ENCODE measurements at places on chromosomes 4 and X.

- DNase-seq: no peak
Observed at GRCh38 chr4:153704522-153704921, 20.4 kb downstream of the TLR2 start.

GRCh38 chrX:153867139-153867538 is 18.8 kb downstream of the L1CAM start:
- no peak for DNase-seq

- DNase-seq: no peak
Observed at GRCh38 chr4:155757745-155758265, 1.0 kb upstream of the GUCY1B1 start.

- DNase-seq: no peak
Observed at GRCh38 chr4:164959896-164960295, 17.6 kb downstream of the TRIM61 start.

DNA sequence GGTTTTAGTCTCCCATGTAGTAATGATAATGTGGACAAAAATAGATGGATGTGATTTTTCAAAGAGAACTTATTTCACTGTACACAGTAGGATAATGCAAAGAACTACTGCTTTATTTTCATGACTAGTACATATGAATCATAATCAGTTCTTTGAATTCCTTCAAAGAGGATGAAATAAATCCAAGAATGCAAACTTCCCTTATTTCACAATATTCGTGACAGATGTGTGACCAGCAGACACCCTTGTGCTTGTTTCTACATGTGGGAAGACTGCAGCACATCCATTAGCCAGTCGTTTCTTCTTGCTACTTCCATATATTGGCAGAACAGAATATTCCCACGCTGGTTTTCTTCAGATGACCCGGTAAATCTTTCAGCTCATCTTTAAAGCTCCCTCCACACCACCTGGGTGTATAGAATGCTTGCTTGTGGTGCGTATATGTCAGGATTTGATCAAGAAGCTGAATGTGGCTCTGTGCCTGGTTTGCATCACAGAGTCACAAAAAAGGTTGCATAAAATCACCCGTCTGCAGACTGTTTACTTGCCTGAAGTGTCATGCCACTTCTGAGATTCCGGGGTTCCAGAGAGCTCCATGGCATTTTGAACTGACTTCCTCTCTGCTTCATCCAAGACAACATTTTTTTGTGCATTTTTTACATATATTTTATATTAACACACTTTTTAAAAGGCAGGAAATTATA is 47.7 kb upstream of the FAT4 start:
- no peak for DNase-seq

GRCh38 chr4:100907465-100908454 is 389.9 kb upstream of the EMCN start:
- DNase-seq: no peak

- no peak for DNase-seq
Observed at GRCh38 chr4:39335566-39335965, 30.6 kb downstream of the RFC1 start.

GRCh38 chr4:95204267-95204844 is 344.4 kb downstream of the UNC5C start:
- no peak for DNase-seq

- no peak for DNase-seq
Observed at GRCh38 chr4:172995161-172995560, 173.4 kb upstream of the GALNT7 start.

DNA sequence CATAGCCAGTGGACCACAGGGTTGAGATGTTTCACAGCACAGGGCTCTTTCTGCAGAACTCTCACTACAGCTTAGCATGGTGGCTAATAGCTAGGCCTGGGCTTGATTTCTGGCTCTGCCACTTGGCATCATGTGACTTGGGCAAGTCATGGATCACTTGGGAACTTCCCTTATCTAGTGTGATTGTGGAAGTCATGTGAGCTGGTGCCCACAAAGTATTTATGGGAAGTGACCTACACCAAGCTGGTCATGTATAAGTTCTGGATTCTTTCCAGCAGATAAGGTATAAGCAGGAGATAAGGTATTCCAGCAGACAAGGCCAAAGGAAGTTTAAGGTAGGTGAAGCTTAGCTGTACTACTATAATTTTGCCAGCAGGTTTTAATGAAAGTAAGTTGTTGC is 61.0 kb downstream of the REELD1 start:
- no peak for DNase-seq

DNA sequence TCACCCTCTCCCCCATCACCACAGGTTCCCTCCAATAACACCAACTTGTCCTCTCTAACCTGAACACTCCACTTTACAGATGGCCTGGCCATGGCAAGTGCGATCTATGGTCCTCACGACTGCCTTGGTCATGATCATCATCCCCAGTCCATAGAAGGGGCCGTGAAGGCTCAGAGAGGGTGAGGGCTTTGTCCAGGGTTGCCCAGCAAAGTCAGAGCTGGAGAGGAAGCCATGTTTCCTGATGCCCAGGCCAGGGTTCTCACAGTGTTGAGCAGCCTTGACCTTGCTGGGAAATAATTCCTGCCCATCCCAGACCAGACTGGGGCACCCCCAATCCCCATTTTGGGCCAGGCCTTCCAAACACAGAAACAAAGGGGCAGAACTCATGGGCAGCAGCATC is 42.9 kb upstream of the MAN2B2 start:
- DNase-seq: no peak

GRCh38 chr4:183830438-183830985 is 74.6 kb upstream of the STOX2 start:
- DNase-seq: no peak

DNA sequence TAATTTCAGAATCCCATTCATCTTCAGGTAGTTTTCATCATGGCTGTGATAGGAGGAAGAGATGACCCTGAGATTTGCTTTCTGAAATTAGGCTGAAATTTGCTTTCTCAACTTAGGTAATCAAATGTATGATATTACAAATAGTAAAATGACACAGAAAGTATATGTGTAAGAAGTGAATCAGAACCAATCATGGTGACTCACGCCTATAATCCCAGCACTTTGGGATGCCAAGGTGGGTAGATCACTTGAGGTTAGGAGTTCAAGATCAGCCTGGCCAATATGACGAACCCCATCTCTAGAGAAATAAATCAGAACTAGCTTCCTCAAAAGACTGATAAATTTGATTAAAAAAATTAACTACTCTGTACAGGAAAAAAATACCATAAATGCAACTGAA is 555.4 kb downstream of the STPG2 start:
- DNase-seq: no peak

GRCh38 chrX:3938587-3938986 is 225.1 kb upstream of the PRKX start:
- no peak for DNase-seq

- no peak for DNase-seq
Observed at GRCh38 chr4:112923516-112923915, 125.9 kb upstream of the ANK2 start.

DNA sequence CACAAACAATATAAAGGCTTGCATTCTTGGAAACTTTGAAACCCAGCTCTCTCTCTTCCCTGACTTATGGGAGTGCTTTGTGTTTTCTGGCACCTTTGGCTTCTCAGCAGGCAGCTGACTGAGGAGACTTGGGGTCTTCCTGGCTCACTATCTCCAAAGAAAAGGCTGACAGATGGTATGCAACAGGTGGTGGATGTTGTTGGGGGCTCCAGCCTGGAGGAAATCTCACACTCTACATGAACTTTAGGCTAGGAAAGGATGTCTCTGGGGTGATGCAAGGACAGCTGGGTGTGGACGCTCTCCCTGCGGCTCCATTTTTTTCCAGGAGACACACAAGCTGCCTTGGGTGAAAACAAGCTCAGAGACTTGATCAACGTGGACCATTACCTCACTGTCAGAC is 67.4 kb downstream of the DNAAF6 start:
- DNase-seq: no peak

DNA sequence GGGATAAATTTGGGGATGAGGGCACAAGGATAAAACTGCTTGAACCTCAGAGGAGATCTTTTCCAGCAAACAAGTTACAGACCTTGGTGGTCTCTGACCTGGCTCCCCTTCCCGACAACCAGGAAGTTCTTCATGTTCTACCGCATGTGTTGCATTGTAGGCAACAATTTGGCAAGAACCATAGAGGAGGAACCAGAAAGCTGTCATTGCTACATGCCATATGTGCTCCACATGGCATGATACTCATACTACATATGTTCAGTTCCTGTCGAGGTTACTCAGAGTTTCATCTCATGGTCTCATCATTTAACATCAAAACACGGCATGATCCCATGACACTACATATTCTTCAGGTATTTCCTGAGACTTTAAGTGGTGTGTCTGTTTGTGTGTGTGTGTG is 235.9 kb downstream of the OR13H1 start:
- DNase-seq: no peak

GRCh38 chr4:61201961-61202637 is 2.0 kb downstream of the ADGRL3 start:
- peak; percentile 49 for DNase-seq

GRCh38 chr4:181807771-181808170 is 435.4 kb upstream of the TENM3 start:
- no peak for DNase-seq

DNA sequence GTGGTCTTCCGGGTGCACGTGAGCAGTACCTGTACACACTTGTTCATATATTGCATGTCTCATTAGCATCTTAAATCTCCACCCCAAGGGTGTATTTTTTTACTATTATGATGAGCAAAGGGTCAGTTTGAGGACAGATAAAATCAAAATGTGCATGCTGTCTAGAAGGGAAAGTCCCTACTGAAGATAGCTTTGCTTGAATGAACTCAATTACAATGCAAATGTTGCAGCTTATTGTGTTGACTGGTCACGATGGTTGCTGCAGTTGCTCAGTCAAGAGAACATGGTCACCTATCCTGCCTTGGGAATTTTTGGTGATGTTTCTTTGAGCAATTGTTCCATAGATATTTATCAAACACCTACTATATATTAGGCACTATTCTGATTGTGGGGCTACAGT is 103.8 kb upstream of the MID1IP1 start:
- DNase-seq: no peak

- DNase-seq: no peak
Observed at GRCh38 chr4:156553659-156554058, 417.9 kb downstream of the PDGFC start.

All from posterior cingulate gyrus (tissue), 11 donors.